ENCODE measurements at places on chromosomes 11 and 22.
A peak's percentile ranks its signal among the peaks of the same experiment; 100 is the strongest.

GRCh38 chr22:26550498-26551033 is 38.3 kb upstream of the TFIP11 start:
- DNase-seq, result no peak

DNA sequence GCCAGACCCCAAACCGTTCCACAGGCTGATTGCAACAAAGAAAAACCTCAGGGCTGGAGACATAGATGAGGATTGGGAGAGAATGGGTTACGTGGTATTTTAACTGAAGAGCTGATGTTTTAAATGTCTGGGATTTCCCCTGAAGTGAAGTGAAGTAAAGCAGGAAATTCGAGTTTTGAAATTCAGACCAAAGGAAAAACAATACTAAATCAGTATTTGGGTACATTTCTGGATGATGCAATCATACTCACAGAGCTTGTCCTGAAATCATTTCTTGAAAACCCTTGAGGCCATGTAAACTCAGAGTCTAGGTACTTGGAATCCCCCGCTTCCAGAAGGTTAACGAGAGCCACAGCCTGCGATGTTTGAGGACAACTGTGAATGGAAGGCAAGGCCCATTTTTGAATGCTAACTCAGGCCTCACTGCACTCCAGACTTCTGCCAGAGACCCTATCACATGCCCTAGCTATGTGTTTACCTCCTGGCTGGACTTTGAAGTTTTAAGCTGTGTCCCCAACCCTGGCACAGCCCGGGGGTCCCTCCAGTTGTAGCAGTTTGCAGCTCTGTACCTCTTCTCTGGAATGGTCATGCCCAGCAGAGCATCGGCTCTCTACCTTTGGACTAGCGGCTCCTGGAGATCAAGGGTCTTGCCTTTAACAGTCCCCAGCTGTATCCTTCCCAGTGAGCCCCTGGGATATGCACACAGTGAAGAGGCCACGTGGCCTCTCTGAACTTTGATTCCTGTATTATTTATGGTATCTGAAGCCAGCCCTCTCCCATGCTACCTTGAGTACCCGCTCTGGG is 5.4 kb upstream of the FTH1 start:
- no peak for DNase-seq

GRCh38 chr11:115659061-115659963 is 155.1 kb upstream of the CADM1 start:
- DNase-seq, result no peak

DNA sequence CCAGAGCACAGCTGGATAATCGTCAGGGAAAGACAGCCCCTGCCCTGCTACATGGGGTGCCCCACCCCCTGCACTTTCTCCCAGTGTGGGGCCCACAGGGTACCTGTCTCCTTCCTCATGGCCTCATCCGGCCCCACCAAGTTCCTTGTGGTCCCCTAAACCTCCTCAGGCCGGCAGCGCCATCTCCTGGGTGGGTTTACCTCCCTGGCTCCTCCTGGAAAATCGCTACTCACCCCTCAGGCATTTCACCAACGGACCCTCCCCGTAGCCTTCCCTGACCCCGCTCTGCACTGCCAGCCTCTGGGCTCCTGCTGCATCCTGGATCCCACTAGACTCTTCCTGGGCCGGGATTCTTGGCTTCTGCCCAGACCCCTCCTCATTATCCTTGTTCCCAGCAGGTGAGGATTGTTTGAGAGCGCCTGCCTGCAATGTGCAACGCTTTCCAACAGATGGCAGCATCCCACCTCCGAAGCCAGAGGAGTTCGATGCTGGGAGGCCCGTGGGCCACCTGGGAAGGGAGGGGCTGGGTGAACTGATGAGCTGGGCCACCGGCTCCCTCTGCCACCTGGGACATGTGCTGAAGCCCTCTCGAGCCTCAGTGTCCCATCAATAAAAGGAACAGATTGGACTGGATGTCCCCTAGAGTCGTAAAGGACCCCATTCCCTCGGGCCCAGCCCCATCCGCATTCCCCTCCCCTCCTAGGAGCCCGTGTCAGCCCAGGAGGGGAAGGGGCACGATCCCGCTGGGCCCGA is 44.2 kb upstream of the TTLL12 start:
- DNase-seq, result peak; percentile 38

DNA sequence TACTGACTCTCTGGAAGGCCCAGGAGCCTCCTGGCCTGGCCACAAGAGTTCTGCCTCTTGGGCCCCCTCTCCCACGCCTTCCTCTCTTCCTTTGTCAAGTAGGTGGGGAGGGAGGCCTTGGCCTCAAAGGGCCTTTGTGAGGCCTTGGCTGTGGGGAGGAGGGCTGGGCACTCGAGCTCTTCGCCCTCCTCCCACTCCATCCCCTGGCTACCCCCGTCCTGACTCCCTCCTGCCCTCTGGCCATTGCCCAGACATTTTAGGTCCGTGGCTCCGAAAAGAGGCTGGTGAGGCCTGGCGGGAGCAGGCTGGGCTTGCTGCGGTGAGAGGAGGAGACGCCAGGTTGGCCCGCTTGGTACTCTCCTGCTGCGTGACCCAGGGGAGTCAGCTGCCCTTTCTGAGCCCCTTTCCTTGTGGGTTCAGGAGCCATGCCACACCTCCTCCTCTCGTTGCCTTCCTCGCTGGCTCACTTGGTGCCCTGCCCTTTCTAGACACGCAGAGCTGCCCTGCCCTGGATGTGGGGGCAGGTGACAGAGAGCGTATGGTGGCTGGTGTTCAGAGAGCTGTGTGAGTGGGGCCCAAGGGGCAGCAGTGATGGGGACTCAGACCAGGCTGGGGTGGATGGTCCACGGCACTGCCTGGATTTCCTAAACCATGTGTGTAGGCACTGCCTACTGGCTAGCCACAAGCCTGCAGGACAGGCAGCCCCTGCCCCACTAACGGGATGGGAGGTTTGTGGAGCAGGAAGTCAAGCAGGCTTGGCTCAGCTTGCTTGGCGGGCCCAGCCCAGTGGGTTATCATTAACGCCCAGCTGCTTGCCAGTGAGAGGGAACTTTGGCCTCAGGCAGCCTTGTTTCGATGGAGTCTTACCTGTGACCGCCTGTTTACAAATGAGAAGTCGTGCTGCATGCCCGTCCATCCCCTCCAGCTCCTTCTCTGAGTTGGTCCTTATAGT is 15.8 kb upstream of the OMP start:
- no peak for DNase-seq

GRCh38 chr22:22979954-22980353 is 90.4 kb upstream of the GNAZ start:
- no peak for DNase-seq

- no peak for DNase-seq
These were observed 418.0 kb downstream of the SHANK2 start for GRCh38 chr11:70834277-70834940.

- no peak for DNase-seq
These were observed 11.9 kb upstream of the PKP3 start for GRCh38 chr11:382081-382629.

- DNase-seq, result no peak
These were observed 204.5 kb upstream of the NAV2 start for GRCh38 chr11:19508165-19508564.

GRCh38 chr11:20163783-20164481 is 3.7 kb upstream of the DBX1 start:
- DNase-seq, result no peak

GRCh38 chr11:65330544-65330943 is 3.1 kb upstream of the DPF2 start:
- no peak for DNase-seq

- DNase-seq, result no peak
These were observed 105.5 kb downstream of the CCDC83 start for GRCh38 chr11:85960678-85961077.

DNA sequence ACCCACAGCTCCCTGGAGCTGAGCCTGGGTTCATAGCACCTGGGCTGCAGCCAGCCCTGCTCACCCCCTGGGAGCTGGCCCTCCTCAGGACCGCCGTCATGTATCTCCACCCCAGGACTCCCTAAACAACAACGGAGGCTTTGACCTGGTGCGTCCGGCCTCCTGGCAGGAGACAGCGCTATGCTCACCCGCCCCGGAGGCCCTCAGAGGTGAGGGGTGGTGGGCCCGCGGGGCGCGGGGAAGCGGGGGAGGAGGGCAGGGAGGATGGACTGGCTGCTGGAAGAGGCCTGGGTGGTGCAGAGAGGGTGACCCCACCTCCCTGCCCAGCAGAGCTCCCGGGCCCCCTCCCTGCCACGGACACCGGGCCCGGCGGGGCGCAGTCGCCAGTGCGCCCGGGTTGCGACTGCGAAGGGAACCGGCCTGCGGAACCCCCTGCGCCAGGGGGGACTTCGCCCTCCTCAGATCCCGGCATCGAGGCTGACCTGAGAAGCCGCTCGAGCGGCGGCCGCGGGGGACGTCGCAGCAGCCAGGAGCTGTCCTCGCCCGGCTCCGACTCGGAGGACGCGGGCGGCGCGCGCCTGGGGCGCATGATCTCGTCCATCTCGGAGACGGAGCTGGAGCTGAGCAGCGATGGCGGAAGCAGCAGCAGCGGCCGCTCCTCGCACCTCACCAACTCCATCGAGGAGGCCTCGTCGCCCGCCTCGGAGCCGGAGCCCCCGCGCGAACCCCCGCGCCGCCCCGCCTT is 3.1 kb downstream of the MAPK8IP2 start:
- DNase-seq, result no peak

- DNase-seq, result no peak
These were observed 1.5 kb downstream of the TCIRG1 start for GRCh38 chr11:68040101-68040956.

DNA sequence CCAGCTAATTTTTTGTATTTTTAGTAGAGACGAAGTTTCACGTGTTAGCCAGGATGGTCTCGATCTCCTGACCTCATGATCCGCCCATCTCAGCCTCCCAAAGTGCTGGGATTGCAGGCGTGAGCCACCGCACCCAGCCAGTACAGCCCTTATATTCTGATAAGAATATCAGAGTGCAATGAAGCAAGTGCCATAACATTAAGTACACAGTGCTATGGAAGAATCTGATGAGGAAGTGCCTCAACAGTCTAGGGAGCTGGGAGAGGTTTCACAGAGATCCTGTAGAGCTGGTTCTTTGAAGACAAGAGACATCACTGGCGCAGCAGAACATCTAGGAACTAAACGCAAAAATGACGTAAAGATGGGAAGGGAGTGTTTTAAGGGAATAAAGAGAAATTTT is 2.1 kb downstream of the RTCB start:
- DNase-seq, result no peak

- no peak for DNase-seq
These were observed 7.3 kb downstream of the UBE2L6 start for GRCh38 chr11:57560146-57560545.

DNA sequence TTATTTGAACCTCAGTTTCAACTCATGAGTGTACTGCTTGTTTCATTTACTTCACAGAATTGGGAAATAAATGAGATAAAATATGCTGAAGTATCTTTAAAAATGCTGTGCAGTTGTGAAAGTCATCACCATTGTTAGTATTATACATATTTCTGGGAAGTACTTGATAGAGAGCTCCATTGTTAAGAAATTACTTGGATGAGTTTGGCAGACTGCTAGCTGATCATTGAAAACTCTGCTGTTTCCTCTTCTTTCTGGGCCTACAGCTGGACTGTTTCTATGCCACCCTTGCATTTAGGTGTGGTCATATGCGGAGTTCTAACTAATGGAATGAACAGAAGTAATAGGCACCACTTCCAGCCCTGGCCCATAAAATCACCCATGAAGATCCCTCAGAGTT is 10.0 kb downstream of the SIK2 start:
- no peak for DNase-seq

- no peak for DNase-seq
These were observed 51.3 kb upstream of the SESN3 start for GRCh38 chr11:95282291-95282751.

GRCh38 chr11:104432981-104433380 is 269.0 kb upstream of the PDGFD start:
- no peak for DNase-seq

- DNase-seq, result no peak
These were observed 25.5 kb downstream of the NAV2 start for GRCh38 chr11:19738124-19738523.

- no peak for DNase-seq
These were observed at the start of gene PHF21B for GRCh38 chr22:45009606-45010531. Gene PHF21B (minus strand): TSS chr22:45010005. CDS start chr22:45009549, 456 bp downstream.

- no peak for DNase-seq
These were observed 23.1 kb downstream of the PTPN5 start for GRCh38 chr11:18768472-18768901.

- no peak for DNase-seq
These were observed 1.4 kb downstream of the CTR9 start for GRCh38 chr11:10752486-10752885.

GRCh38 chr11:63553759-63554158 is 9.4 kb downstream of the PLAAT2 start:
- DNase-seq, result no peak

DNA sequence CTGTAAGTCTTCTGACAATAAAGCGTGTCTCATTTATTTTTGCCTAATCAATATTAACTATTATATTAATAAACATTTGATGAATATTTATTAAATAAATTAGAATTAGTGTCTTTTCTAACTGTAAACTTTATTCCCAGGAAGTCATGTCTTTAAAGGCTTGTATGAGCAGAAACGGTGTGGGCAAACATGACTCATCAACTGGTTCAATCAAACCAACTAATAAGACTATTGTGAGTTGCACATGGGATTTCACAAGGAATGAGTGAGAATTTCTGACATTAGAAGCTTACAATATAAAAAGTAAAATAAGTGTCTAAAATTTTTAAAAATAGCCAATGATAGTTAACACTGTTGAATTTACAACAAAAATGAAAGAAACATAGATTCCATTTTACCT is 259.2 kb upstream of the CTSC start:
- no peak for DNase-seq

- no peak for DNase-seq
These were observed 12.4 kb downstream of the CRY2 start for GRCh38 chr11:45859661-45860140.

DNA sequence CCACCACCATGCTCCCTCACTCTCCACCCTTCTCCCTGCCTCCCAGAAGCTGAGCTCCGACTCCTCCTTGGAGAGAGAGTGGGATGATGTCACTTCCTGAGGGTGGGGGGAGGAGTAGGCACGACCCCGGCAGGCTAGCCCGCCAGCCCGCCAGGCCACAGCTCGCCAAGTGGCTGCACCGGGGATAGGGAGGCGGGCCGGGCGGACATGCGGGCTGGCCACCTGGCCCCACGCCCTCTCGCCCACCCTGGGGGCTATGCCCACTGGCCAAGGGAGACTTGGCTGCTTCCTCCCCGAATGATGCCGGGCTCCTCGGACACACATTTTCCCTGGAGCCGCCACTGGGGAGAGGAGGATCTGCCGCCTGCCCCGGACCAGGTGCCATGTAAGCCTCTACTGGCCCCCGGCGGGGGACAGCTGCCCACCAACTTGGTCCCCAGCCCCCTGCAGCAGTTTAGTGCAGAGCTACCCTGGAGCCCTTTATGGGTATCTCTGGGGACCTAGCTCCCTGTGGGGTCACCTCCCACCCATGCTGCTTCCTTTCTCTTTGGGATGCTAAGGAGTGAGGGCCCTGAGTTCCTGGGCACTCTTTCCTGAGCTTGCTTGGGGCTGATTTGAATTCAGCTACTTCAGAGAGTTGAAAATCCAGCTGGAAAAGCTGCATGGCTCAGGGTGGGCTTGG is 33.7 kb upstream of the MYRF start:
- DNase-seq, result no peak

GRCh38 chr22:46251816-46252380 is 1.8 kb upstream of the CDPF1 start:
- no peak for DNase-seq

GRCh38 chr11:46667043-46667481 is 33.4 kb downstream of the ARHGAP1 start:
- no peak for DNase-seq

GRCh38 chr11:130772266-130773227 is 143.7 kb downstream of the SNX19 start:
- DNase-seq, result no peak

- no peak for DNase-seq
These were observed 7.6 kb downstream of the AP2A2 start for GRCh38 chr11:933142-933851.
